ENCODE measurements at places on chromosomes 2 and 18. TPM values are rescaled to one million over a fixed set of nuclear protein-coding genes. Genes with fewer than 3 reads are reported as not detected.

ASXL3 gene
- total RNA-seq: 2.2 TPM

TNFAIP6 gene
- total RNA-seq: 32.4 TPM

NBEAL1 gene
- total RNA-seq: 12.5 TPM

NR4A2 gene
- total RNA-seq: 57.6 TPM

DCDC2C gene
- total RNA-seq: not detected

SLC8A1 gene
- 1.9 TPM for total RNA-seq

PIEZO2 gene
- total RNA-seq: 25.4 TPM

ARHGAP28 gene
- total RNA-seq: 5.3 TPM

DAW1 gene
- total RNA-seq: 0.32 TPM

STEAP3 gene
- total RNA-seq: 10.0 TPM
